ENCODE measurements at places on chromosomes 7 and 10. TPM values are rescaled to one million over a fixed set of nuclear protein-coding genes. Genes with fewer than 3 reads are reported as not detected.

DNA sequence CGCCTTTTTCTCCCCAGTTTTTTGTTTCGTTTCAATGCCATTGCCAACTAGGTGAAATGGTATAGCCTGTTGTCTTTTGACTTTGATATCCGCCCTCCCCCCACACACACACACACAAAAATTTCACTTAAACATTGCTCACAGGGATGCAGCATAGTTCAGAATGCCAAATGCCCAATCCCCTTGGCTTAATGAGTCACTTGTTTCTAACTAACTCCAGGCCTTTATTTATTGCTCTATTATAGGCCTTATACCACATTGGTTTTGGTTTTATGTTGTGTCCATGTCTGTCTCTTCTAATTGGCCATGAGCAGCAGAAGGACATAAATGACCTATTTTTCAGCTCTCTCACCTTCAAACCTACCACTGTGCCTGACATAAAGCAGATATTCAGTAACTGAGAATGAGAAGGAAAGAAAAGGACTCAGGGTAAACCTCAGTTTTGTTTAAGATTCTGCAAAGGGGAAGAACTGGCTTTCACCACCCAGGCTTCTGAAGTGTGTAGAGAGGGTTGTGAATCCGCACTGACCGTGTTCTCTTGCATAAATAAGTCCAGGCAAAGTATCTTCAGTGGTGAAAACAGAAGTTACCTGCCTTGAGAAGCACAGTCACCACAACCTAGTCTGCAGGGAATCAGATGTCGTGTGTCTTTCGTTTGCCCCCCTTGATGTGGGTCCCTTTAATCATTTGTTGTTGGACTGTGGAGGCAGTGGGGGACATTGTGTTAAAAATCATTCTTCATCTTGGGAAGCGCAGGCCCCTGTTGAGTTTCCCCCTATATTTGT, 139.8 kb downstream of the CELF2 start:
- peaks cover 55% of the 10 kb centered on the region for H3K4me1 ChIP-seq
- no peak overlapping the region for H3K4me3 ChIP-seq
- no peaks in the 10 kb centered on the region for H3K36me3 ChIP-seq
- H3K27me3 ChIP-seq, result no peaks in the 10 kb centered on the region
- H3K27ac ChIP-seq, result peak overlapping the region; percentile 66
- DNase-seq, result no peak

- H3K4me1 ChIP-seq, result no peaks in the 10 kb centered on the region
- no peak overlapping the region for H3K4me3 ChIP-seq
- H3K36me3 ChIP-seq, result no peaks in the 10 kb centered on the region
- no peak for DNase-seq
Measured at GRCh38 chr10:76546411-76546810, 1091.2 kb downstream of the KCNMA1 start.

DNA sequence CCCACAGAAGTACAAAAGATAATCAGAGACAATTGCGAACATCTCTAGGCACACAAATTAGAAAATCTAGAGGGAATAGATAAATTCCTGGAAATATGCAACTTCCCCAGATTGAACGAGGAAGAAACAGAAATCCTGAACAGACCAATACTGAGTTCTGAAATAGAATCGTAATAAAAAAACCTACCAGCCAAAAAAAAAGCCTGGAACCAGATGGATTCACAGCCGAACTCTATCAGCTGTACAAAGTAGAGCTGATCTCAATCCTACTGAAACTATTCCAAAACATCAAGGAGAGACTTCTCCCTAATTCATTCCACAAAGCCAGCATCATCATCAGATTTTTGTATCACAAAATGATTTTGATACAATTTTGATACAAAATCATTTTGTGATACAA, 206.4 kb downstream of the REEP3 start:
- H3K27ac ChIP-seq, result no peak overlapping the region
- no peaks in the 10 kb centered on the region for H3K27me3 ChIP-seq
- DNase-seq, result no peak
- H3K4me1 ChIP-seq, result no peaks in the 10 kb centered on the region
- no peak overlapping the region for H3K4me3 ChIP-seq
- no peaks in the 10 kb centered on the region for H3K36me3 ChIP-seq

- H3K4me1 ChIP-seq, result no peaks in the 10 kb centered on the region
- H3K27me3 ChIP-seq, result no peaks in the 10 kb centered on the region
- no peak for DNase-seq
- H3K27ac ChIP-seq, result no peak overlapping the region
- no peaks in the 10 kb centered on the region for H3K36me3 ChIP-seq
Measured at GRCh38 chr10:2619472-2619871, 447.9 kb upstream of the PFKP start.

- peaks cover 9% of the 10 kb centered on the region for H3K4me1 ChIP-seq
- no peaks in the 10 kb centered on the region for H3K36me3 ChIP-seq
- DNase-seq, result peak; percentile 8
- peak overlapping the region; percentile 92 for H3K4me3 ChIP-seq
Measured at GRCh38 chr7:139231513-139232376, 708 bp downstream of the UBN2 start.

GRCh38 chr7:98551611-98552273, 65.3 kb upstream of the NPTX2 start:
- H3K4me3 ChIP-seq, result no peak overlapping the region
- H3K27ac ChIP-seq, result no peak overlapping the region
- no peak for DNase-seq
- H3K27me3 ChIP-seq, result no peaks in the 10 kb centered on the region

GRCh38 chr7:21169667-21170580, 258.0 kb upstream of the SP4 start:
- no peak overlapping the region for H3K27ac ChIP-seq
- H3K36me3 ChIP-seq, result no peaks in the 10 kb centered on the region
- no peaks in the 10 kb centered on the region for H3K4me1 ChIP-seq
- H3K27me3 ChIP-seq, result peaks cover 39% of the 10 kb centered on the region

DNA sequence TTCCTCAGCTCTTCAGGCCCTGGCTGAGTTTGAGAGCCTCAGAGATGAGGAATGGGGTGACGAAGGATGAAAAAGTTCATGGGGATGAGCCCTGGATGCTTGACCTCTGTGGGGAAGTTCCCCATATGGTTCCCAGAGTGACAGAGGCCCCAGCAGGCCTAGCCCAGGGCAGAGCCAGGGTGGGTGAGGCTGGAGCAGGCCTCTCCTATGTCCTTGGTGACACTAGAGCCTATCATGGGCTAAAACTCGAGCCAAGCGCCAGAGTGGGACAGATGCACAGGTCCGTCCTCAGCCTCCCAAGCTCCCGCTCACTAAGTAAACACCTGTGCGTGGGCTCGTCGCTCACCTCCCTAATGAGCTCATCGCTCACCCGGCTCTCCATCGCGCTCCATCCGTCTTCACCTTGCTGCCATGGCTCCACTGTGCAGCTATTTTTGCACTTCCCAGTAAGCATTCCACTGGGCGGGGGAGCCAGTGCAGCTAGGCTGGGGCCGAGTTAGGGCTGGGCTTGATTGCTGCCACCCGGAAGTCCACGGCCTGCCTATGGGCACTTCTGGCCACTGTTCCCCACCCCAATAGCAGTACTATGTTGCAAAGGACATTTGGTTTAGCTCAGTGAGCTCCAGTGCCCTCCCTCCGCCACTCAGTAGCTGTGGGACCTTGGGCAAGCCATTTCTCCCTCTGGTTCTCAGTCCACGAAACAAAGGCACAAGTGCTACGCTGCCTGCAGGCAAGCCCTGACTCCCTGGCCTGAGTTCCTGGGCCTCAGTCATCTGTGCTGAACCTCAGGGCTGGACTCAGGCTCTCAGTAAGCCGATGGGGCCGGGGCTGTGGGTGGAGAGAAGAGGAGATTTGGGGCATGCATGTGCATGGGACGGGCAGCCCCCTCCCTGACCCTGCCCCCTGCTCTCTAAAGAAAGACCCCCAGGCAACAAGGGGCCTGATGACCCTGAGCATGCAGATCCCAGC, 117.3 kb upstream of the PCBD1 start:
- H3K27me3 ChIP-seq, result no peaks in the 10 kb centered on the region
- no peaks in the 10 kb centered on the region for H3K4me1 ChIP-seq
- H3K36me3 ChIP-seq, result no peaks in the 10 kb centered on the region
- H3K4me3 ChIP-seq, result no peak overlapping the region
- H3K27ac ChIP-seq, result no peak overlapping the region

- H3K36me3 ChIP-seq, result peaks cover 15% of the 10 kb centered on the region
- DNase-seq, result no peak
- no peaks in the 10 kb centered on the region for H3K4me1 ChIP-seq
- no peaks in the 10 kb centered on the region for H3K27me3 ChIP-seq
- H3K4me3 ChIP-seq, result no peak overlapping the region
- H3K27ac ChIP-seq, result no peak overlapping the region
Measured at GRCh38 chr7:87356448-87356847, 11.0 kb downstream of the CROT start.

- H3K36me3 ChIP-seq, result no peaks in the 10 kb centered on the region
- H3K4me3 ChIP-seq, result no peak overlapping the region
- H3K4me1 ChIP-seq, result peaks cover 25% of the 10 kb centered on the region
- DNase-seq, result no peak
- peaks cover 9% of the 10 kb centered on the region for H3K27me3 ChIP-seq
Measured at GRCh38 chr10:89210794-89211425, 3.8 kb upstream of the CH25H start.

DNA sequence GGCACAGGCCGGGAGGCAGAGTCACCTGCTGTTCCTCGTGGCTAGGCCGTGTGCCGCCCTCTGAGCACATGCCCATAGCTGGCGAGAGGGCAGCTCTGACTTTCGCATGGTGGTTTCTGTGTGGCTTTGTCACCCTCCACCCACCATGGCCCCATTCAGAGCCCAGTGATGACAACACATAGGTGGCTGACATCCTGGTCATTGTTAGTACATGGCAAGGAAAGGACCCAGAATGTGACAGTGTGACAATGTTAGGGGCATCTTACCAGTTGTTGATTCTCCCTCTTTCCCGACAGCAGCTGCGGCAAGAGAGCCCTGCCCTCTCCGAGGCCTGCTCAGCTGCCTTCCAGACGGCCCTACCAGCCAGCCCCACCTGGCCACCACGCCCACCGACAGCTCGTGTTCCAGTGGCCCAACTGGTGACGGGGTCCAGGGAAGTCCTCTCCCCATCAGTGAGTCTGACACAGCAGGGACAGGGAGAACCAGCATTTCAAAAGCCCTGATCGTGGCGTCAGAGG, 52.2 kb downstream of the ZNF467 start:
- H3K4me1 ChIP-seq, result peaks cover 2% of the 10 kb centered on the region
- no peak for DNase-seq
- H3K36me3 ChIP-seq, result peaks cover 19% of the 10 kb centered on the region
- no peaks in the 10 kb centered on the region for H3K27me3 ChIP-seq

DNA sequence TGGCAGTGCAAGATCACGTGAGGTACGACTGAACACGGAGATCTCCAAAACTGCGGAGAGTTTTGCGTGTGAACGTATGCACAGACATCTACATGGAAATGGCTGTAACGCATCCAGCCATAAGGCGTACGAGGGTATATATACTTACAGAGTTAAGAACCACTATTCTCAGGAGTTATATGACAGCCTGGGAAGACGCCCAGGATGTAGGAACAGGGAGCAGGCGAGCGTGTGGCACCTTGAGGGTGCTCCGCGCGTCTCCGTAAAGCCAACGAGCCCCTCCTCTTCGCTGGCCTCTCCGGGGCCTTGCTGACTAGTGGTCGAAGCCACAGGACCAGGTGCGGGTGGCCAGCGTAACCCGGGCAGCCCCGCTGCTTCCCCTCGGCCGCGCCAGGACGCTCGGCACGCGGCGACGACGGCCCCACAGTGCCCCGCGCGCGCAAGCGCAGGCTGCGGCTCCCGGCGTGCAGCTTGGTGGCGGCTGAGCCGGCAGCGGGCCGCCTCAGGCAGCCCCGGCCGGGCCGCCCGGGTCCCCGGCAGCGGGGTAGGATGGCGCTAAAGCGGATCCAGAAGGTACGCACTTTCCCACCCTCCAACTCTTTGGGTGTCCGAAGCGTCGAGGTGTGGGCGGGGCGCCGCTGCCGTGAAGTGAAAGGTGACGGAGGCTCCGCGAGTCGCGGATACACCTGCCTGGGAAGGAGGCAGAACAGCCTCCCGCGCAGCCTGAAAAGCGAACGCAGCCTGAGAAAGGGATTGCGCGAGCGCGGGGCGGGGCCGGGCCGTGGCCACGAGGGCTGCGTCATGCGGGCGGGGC, at the start of gene UBE2D4:
TSS of gene UBE2D4 (plus strand) at position 453 of the 814 bp plus-strand sequence. CDS start at position 550, 97 bp downstream.
- H3K36me3 ChIP-seq, result no peaks in the 10 kb centered on the region
- DNase-seq, result peak; percentile 70
- H3K27ac ChIP-seq, result peak within 1 kb of the TSS; percentile 95
- peaks cover 19% of the 10 kb centered on the region for H3K4me1 ChIP-seq

- H3K4me3 ChIP-seq, result no peak overlapping the region
- no peaks in the 10 kb centered on the region for H3K36me3 ChIP-seq
- no peak overlapping the region for H3K27ac ChIP-seq
- no peak for DNase-seq
- no peaks in the 10 kb centered on the region for H3K4me1 ChIP-seq
Measured at GRCh38 chr7:116979430-116979829, 26.1 kb downstream of the ST7 start.

GRCh38 chr10:98078774-98079173, 48.4 kb upstream of the CRTAC1 start:
- H3K27ac ChIP-seq, result no peak overlapping the region
- no peaks in the 10 kb centered on the region for H3K36me3 ChIP-seq
- DNase-seq, result no peak
- H3K27me3 ChIP-seq, result no peaks in the 10 kb centered on the region

GRCh38 chr7:88795553-88795952, at the start of gene TEX47:
TEX47 (minus strand) TSS chr7:88795737; CDS start chr7:88794942, 795 bp downstream.
- H3K4me3 ChIP-seq, result no peak within 1 kb of the TSS
- no peak for DNase-seq
- no peaks in the 10 kb centered on the region for H3K36me3 ChIP-seq
- H3K27me3 ChIP-seq, result no peaks in the 10 kb centered on the region

- DNase-seq, result no peak
- H3K4me3 ChIP-seq, result no peak overlapping the region
- H3K36me3 ChIP-seq, result peaks cover 4% of the 10 kb centered on the region
- H3K27me3 ChIP-seq, result peaks cover 2% of the 10 kb centered on the region
- no peak overlapping the region for H3K27ac ChIP-seq
Measured at GRCh38 chr7:1710936-1711335, 40.9 kb downstream of the ELFN1 start.

DNA sequence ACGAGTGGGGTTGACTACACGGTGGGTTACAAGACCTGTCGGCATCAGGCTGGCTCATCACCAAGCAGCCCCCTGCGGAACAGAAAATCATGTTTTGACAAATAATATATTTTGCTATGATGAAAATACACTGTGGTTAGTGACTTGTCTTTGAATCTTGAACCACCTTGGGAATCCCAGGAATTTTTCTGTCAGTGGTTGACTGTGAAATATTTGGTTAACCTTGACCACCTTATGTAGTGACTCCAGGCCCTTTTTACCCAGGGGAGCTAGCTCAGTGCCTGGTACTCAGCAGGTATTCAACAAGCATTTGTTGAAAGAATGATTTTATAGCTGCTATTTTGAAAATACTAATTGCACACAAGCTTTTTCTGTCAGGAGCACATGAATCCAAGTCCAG, 406.0 kb downstream of the PHF14 start:
- H3K36me3 ChIP-seq, result no peaks in the 10 kb centered on the region
- no peak overlapping the region for H3K27ac ChIP-seq
- no peak overlapping the region for H3K4me3 ChIP-seq
- no peak for DNase-seq
- no peaks in the 10 kb centered on the region for H3K4me1 ChIP-seq

GRCh38 chr10:5446390-5446926, 34.1 kb downstream of the NET1 start:
- no peaks in the 10 kb centered on the region for H3K36me3 ChIP-seq
- peak overlapping the region; percentile 29 for H3K4me3 ChIP-seq
- H3K27me3 ChIP-seq, result no peaks in the 10 kb centered on the region
- DNase-seq, result peak; percentile 73

Gene HSPA12A
- 4.4 TPM for polyA plus RNA-seq

Gene SPDYE2B
- 0.02 TPM for polyA plus RNA-seq

Gene SPDYE9
- 0.07 TPM for polyA plus RNA-seq

Gene GBX1
- 0.07 TPM for polyA plus RNA-seq

Gene LIPF
- 1.0 TPM for polyA plus RNA-seq

Gene SPDYE2
- polyA plus RNA-seq, result 0.05 TPM

Gene HACD1
- polyA plus RNA-seq, result 11.6 TPM

Gene SEPTIN7
- 258 TPM for polyA plus RNA-seq

Data from thymus (tissue), 14 donors.